ENCODE measurements at places on chromosomes 1 and 21.

DNA sequence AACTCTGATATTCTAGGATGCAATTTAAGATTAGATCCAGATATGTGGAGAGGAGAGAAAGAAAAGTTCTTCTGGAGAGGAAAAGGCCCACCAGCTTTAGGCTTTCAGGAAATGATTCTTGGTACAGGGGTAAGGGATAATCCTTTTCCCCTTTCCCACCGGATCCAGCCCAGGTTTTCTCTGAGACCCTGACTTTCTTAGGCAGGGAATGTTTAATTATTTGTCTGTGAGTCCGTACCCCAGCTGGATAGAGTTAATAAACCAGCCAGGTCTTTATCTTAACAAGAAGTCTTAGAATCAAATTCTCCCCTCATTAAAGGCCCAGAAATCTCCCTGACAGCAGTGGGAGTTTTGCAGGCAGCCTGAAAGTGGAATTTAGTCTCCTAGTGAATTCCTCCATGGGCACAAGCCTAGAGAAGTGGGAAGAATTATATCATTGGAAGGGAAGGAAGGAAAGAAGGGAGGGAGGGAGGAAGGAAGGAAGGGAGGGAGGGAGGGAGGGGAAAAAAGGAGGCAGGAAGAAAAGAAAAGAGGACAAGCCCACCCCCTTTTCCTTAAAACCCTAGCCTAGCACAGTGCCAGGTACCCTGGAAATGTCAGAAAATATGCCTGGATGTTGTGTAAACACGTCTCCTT lies 189.0 kb downstream of the PLPP3 start:
- no peak for DNase-seq

GRCh38 chr21:42846221-42846620 lies 33.1 kb downstream of the WDR4 start:
- DNase-seq = no peak

- DNase-seq = no peak
Observed at GRCh38 chr1:47183308-47184089, 6.3 kb downstream of the PDZK1IP1 start.

- DNase-seq = no peak
Observed at GRCh38 chr1:70324683-70325082, 29.8 kb downstream of the ANKRD13C start.

- DNase-seq = no peak
Observed at GRCh38 chr1:17856496-17857108, 101.5 kb downstream of the ACTL8 start.

DNA sequence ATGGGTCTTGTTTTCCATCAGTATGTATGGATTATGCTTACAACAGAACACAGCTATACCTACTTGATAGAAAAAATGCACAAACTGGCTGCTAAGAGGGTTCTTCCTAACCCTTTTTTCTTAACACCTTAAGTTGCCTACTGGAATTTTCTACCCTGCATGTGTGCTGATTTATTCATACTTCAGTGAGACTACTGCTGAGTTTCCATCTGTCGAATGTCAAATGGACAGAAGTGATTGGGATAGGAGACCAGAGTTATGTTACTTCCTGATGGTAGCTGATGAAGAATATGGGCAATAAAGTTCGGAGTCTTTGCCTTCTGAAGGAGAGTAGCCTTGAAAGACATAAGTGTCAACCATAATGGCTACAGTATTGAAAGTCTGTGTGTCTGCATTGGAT lies 6.5 kb upstream of the DNM3 start:
- no peak for DNase-seq

GRCh38 chr1:63693944-63694571 lies 79.8 kb upstream of the ROR1 start:
- no peak for DNase-seq

GRCh38 chr1:154808909-154809262 lies 61.2 kb downstream of the KCNN3 start:
- no peak for DNase-seq

DNA sequence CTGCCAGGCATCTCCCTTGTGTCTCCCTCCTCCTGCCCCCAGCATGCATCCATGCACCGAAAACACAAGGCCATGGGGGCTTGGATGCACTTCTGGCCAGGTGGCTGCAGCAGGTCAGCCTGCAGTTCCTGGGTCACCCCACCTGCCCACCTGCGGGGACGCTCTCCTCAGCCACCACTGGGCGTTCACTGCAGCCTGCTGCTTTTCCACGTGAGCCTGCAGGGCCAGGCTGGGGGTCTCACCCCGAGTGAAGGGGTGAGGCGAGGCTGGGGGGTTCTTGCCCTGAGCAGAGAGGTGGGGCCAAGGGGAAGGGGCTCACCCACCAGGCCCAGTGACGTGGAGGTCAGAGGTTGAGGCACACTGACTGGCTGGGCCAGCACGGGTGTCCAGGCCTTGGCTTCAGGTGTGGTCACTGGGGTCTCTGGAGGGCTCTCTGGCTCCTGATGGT lies 64.6 kb downstream of the WNT9A start:
- DNase-seq = no peak

DNA sequence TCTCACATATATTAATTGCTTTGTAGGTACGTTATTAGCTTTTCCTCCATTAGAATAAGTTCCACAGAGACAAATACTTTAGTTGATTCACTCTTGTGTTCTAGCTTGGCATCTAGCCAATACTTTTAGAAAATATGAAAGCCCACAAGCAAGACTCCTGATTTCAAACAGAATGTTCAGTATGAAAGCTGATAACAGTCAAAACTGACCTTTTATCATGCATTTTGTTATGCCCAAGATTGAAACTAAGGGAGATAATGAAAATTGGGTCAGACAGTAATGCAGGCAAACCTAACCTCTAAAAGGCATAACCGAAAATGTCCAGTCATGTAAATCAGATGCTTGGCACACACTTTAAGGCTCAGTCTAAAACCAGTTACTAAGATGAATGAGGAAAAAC lies 61.7 kb downstream of the ERICH3 start:
- DNase-seq = no peak

- DNase-seq = no peak
Observed at GRCh38 chr21:29022166-29022565, 2.3 kb upstream of the USP16 start.

DNA sequence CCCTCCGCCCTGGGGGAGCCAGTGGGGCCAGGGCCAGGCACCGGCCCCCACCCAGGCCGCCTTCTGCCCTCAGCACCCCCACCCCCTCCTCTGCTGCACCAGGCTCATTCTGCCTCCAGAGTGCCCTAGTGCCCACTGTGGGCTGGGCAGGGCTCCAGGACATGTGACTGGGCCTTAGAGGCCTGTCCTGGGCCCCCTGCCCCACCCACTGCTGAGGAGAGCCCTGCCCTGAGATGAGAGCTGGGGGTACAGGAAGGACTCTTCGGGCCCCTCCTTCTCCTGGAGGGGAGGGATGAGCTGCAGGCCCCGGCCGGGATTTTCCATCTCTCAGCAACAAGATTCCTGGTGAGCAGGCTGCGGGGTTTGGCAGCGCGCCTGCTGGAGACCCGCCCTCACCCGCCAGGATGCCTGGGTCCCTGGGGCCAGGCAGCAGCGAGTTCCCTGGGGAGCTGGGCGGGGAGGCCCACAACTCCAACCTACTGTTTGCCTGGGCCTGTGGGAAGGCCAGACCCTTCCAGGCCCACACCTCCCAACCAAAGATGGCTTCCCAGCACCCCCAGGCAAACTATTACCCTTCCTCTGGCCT lies 14.0 kb downstream of the AHDC1 start:
- no peak for DNase-seq

DNA sequence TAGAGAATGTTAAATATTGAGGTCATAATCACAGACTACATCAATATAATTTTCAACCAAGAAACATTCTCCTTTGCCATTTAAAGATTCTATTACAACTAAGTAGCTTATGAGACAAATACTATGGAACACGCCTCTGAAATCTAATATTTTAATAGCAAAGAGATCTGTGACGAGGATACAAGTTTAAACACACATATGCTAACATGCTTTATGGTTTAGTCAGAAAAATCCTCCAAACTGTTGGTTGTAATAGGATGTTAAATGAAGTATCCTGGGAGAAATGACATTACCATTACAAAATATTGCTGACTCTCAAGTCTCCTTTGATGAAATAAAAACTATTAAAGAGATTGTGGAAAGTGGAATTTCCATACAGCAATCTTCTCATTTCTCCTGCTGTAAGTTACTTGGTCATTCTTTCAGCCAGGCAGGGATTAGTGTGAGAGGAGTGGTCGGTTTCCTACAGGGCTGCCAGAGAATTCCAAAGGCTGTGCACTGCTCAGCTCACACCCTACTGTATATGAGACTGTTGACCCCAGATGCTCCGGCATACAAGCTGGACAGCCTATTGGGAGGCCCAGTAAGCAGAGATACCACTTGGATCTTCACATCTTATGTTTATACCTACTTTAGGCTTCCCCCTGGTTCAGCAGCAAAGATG lies 26.6 kb downstream of the SCYL3 start:
- DNase-seq = no peak

DNA sequence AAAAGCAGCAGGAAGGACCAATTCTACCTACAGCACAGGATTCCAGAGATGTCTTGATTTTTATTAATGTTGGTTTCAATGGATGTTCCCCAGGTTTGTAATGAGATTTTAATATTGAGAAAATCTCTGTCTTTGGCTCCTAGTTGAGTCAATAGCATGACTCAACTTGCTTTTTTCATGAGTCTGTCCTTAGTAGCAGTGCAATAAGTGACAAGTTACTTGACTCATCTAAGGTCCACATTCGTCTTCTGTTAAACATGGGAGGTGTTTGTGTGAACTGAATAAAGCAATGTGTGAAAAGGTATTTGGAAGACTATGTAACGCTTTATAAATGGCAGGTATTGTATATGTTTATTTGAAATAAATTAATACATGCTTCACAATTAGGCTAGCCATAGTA lies 645.0 kb upstream of the PTBP2 start:
- no peak for DNase-seq

DNA sequence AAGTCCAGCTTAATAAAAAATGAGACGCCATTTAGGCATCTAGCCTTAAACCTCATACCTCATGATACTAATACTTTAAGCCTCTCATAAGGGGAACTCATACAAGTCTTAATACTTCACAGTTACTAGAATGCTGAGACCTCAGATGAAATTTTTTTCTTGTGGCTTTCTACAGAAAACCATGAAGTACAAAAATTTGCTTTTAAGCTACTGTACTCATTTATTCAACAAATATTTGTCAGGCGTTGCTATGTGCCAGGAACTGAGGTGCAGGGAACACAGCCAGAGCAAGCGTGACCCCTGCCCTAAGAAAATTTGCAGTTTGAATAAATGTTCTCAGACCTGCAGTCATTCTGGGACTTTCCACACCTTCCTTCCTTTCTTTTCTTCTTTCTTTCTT lies 150.6 kb downstream of the MRPL39 start:
- no peak for DNase-seq

DNA sequence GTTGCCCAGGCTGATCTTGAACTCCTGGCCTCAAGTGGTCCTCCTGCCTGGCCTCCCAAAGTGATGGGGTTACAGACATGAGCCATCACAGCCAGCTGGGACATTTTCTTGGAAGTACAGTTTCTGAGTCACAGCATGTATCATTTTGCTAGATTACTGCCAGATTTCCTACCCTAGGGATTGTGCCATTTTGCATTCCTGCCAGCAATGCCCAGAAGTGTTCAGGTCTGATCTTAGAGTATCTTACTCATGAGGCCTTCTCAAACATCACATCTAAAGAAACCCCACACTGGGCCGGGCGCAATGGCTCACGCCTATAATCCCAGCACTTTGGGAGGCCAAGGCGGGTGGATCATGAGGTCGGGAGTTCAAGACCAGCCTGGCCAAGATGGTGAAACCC lies 10.2 kb downstream of the BMP8A start:
- DNase-seq = no peak

DNA sequence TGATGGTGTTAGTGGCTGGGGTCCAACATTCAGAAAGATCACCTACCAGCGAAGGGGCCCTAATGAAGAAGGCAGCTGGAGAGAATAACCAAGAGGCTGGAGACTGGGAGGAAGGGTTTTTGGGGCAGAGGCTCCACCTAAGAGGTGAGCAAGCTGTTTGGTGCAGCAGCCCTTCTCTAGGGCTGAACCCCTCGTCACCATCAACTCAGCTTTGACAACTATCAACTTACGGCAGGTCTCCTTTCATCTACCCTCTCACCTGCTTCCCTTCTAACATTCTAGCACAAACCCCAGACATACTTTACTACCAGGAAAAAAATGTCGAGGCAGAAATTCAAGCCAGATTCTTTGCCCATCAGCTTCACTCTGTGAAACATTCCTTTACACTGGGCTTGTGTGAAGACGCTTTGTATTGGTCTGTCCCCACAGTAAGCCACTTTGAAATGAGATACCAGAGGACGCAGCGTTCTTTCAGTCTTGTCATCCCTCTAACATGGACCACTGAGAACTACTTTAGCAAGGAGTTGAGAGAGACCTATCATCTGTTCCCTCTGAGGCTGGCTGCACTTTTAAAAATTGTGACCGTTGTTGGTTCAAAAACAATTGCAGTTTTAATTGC lies 84.6 kb downstream of the RAVER2 start:
- no peak for DNase-seq

- no peak for DNase-seq
Observed at GRCh38 chr1:162077648-162078299, 8.3 kb downstream of the NOS1AP start.

- no peak for DNase-seq
Observed at GRCh38 chr1:39490596-39491145, 765 bp upstream of the BMP8A start.

GRCh38 chr1:26408604-26409003 lies 2.0 kb upstream of the LIN28A start:
- DNase-seq = peak; percentile 66

DNA sequence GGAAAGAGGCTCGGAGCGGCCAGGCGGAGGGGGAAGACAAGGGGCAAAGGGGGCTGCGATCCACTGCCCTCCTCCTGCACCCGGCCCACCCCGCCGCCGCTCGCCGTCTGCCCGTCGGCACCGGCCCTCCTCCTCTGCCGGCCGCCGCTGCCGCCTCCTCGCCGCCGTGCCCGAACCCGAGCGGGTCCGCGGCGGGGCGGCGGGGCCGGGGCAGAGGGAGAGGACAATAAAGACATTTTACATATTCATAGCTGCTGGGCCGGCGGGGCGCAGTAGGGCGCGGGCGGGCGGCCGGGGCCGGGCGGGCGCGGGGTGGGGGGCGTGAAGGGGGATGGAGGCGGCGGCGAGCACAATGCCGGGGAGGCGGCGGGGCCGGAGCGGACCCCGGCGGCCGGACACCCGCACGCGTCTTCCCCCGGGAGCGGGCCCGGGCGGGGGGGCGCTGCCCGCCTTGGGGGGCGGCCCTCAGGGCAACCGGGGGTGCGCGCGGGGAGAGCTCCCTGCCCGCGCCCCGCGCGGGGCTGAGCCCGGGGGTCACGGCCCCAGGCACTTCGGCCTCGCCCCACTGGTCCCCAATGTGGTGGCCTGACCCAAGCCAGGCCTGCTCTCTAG lies 546 bp downstream of the POU2F1 start:
- DNase-seq = no peak
